ENCODE measurements at places on chromosomes 1 and 21.

- DNase-seq = no peak
These were observed 22.0 kb downstream of the MYOM3 start for GRCh38 chr1:24089743-24090555.

- DNase-seq = peak; percentile 63
These were observed 25.9 kb upstream of the NID1 start for GRCh38 chr1:236090741-236091147.

DNA sequence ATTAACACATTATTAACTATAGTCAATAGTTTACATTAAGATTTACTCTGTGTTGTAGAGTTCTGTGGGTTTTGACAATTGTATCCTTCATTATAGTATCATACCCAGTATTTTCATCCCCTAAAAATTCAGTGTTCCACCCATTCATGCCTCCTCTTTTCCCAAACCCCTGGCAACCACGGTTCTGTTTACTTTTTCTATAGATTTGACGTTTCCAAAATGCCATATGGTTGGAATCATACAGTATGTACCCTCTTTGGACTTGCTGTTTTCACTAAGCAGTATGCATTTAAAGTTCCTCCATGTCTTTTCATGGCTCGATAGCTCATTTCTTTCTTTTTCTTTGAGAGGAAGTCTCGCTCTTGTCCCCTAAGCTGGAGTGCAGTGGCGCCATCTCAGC, 109.5 kb downstream of the LAMC2 start:
- DNase-seq = no peak

GRCh38 chr1:204529371-204529895, 13.2 kb downstream of the MDM4 start:
- no peak for DNase-seq

DNA sequence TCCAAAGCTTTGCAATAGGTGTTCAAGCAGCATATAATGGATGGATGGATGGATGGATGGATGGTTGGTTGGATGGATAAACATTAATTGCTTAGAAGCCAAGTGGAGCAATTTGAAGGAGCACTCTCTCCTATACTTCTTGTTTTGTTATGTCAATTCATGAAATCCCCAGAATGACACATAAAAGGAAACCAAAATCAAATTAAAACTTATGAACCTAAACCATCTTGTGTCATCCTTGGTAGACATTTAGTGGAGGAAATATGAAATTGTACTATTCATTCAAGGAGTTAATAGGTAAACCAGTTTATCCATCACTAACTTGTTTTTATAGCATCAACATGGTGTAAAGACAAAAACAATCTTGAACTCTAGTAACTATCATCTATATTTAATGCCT, 122.5 kb downstream of the NR5A2 start:
- DNase-seq = no peak
